ENCODE measurements at places on chromosomes 11 and 22.
A peak's percentile ranks its signal among the peaks of the same experiment; 100 is the strongest.

- DNase-seq: no peak
Observed at GRCh38 chr11:34788642-34789041, 127.5 kb downstream of the APIP start.

DNA sequence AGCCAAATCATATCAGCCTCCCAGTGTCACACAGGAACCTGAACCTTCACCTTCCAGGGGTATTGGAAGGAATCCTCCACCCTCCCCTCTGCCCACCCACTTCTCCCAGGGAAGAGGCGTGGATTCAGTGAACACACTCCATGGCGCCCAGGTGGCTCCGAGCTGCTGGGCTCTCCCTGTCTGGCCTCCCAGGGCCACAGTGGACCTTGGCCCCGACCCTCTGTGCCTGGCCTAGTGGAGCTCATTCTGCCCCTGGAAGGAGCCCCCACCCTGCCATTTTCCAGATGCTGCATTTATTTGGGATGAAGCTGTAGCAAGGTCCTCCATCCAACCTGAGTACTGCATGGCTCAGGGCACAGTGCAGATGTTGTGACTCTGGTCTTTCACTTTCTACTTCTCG is 1340.1 kb downstream of the TBC1D22A start:
- no peak for DNase-seq

- no peak for DNase-seq
Observed at GRCh38 chr11:86153439-86153838, 84.6 kb upstream of the PICALM start.

DNA sequence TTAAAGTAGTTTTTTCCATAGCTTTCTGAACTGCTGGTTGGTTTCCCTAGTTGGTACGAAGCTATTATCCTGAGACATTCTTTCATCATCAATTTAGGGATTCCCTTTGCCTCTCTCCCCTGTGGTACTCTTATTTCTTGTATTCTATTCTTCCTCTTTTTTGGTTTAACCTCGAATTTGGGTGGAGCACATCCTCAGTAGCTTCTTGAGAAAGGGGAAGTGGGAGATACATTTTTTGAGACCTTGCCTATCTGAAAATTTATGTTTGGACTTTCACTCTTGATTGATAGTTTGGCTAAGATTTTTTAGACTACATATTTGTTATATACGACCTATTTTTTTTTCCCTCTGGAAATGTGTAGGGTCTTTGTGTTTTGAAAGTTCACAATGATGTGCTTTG is 121.7 kb upstream of the ZBED5 start:
- DNase-seq: no peak

GRCh38 chr11:99069856-99070444 is 49.2 kb downstream of the CNTN5 start:
- DNase-seq: no peak

- no peak for DNase-seq
Observed at GRCh38 chr11:10931761-10932670, 74.2 kb upstream of the ZBED5 start.

- no peak for DNase-seq
Observed at GRCh38 chr11:9772218-9772617, 108.3 kb downstream of the SWAP70 start.

DNA sequence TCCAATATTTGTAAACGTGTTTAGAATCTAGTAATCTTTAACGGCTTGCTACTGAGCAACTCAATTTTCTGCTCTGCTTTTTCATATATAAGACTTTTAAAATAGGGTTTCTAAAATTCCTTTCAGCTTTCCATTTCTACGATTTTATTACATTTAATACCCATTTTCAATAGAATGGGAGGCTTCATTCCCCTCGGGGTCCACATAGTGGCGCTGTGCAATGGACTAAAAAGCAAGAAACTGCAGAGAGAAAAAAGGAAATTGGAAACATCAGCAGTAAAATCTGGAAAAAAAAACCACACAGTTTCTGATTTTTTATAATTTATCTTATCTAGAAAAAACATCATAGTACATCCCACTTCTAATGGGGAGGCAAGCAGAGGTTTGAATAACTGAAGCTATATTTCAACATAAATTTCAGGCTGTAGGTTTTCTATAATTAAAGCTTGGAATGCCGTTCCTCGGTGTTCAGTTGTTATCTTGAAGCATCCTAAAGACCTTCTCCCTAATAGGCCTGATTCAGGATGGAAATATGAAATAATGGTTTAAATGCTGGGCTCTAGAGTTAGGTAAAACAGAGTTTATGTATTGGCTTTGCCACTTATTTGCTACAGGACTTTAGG is 18.7 kb upstream of the JHY start:
- DNase-seq: no peak

DNA sequence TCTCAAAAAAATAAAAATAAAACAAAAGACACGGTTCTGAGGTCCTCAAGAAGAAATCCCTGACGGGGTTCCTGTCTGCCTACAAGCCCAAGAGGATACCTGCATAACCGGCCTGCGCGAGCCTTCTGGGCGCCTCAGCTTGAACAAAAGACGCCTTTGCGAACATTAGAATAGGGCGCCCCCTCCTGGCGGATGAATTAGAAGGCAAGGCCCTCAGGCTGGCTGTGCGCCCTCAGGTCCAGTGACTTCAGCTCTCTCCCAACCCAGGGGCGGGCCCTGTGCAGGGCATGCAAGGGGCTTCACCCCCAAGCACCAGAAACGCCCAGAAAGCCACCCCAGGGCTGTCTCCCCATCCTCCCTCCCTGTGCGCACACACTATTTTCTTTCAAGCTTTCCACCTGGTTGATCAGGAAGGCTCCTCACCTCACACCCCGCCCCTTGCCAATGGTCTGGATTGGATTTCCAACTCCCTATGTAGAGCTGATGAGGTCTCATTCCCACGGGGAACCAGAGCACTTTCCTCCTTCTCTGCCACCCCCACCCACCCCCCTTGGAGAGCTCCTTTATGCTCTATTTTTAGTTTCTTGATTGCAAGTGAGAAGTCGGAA is 273.3 kb downstream of the BUD13 start:
- DNase-seq: peak; percentile 89

- DNase-seq: no peak
Observed at GRCh38 chr11:34154059-34154875, 48.8 kb downstream of the NAT10 start.

- DNase-seq: no peak
Observed at GRCh38 chr11:47243454-47243853, 5.2 kb downstream of the ACP2 start.

DNA sequence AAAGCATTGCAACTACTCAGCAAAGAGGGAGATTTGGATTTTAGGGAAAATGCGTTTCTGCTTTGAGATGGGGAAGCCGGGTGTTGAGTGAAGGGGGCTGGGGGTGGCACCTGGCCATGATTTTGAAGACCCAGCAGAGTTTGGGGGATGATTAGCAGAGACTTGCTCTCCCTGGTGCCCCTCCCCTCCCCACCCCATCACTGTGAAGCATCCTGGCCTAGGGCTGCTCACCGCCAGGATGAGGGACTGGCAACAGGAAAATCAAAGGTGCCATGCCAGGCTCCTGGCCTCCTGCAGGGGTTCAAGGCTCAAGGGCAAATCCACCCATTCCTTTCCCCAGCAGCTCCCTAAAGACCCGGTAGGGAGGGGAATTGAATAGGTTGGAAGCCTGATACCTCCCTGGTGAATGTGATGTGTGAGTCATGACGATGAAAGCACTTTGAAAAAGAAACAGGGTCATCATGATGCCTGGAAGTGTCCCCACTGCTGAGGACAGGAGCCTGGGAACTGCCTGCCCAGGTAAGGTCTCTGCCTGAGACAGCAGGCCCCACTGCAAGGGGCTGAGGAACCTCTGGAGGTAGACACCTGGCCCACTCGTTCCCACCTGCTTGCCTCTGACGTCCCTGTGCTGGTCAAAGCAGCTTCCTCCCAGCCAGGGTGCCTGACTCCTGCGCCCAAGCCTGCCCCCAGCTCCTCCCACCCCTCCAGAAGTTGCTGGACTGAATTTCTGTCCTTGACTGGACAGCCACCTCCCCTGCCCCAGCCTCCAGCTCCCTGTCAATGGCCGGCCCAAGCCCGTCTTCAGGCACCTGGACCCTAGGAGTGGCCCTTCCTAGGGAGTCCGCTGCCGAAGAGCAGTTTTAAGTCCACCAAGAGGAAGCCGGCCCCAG is 1.7 kb downstream of the CHST1 start:
- DNase-seq: no peak

- peak; percentile 53 for DNase-seq
Observed at GRCh38 chr11:43567396-43567975, 113.1 kb upstream of the HSD17B12 start.

DNA sequence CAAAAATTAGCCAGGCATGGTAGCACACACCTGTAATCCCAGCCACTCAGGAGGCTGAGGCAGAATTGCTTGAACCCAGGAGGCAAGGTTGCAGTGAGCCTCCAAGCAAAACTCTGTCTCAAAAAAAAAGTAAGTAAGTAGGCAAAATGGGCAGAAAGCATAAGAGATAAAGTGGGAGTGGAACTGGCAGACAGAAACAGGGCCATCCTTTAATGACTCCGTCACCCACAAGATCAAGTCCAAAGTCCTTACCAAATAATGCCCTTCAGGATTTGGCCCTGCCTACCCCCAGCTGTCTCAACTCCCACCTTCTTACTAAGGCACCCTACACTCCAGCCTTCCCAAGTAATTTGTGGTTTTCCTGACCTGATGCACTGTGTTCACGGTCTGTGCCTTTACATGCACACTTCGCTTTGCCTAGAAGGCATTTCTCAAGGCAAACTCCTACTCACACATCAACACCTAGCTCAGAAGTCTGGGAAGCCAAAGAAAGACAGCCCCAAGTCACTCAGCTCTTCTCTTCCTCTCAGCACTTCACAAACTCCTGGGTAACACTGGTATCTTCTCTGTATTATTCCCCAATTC is 6.1 kb downstream of the MAPK1 start:
- DNase-seq: no peak

DNA sequence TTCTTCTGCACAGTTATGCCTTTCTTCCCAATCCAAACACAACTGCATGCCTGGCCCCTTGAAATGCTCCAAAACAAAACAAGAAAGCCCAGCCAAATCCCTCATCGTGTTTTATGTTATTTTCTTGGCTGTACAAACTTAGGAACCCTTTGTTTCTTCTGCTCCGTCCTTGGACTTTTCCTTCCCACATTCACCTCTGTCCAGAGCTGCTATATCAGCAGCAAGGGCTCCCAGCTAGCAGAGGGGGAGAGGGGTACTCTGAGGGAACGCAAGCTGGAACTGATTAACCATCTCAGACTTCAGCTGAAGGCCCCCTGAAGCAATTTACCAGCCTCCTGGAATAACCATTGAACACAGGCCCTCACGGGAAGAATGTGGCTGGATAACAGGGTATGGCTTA is 214.7 kb downstream of the TENM4 start:
- no peak for DNase-seq
